ENCODE measurements at places on chromosomes 16 and 17.

- DNase-seq, result no peak
Observed at GRCh38 chr16:87927195-87927562, 9.2 kb downstream of the CA5A start.

GRCh38 chr16:17566656-17567450 lies 96.1 kb upstream of the XYLT1 start:
- DNase-seq, result no peak

GRCh38 chr16:14331020-14331419 lies 259.9 kb downstream of the MRTFB start:
- no peak for DNase-seq

- no peak for DNase-seq
Observed at GRCh38 chr17:75321506-75321905, 32.3 kb upstream of the SLC25A19 start.
